ENCODE measurements at places on chromosomes 5 and 9.

GRCh38 chr9:134663753-134664415, 22.3 kb downstream of the COL5A1 start:
- DNase-seq, result no peak

DNA sequence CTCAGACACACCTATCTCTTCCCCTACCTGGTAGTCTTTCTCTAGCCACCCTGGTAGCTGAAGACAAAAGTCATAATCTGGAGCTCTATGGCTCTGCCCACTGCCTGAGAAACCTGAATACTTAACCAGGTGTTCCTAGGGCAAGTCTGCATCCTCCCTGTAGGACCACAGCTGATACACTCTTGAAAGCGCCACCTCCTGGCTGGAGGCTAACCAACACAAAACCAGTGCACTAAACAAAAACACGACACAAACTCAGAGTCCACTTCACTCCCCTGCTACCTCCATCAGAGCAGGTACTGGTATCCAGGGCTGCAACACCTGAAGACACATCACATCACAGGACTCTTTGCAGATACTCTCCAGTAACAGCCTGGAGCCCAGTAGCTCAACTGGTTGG, 84.6 kb upstream of the ANXA1 start:
- no peak for DNase-seq

DNA sequence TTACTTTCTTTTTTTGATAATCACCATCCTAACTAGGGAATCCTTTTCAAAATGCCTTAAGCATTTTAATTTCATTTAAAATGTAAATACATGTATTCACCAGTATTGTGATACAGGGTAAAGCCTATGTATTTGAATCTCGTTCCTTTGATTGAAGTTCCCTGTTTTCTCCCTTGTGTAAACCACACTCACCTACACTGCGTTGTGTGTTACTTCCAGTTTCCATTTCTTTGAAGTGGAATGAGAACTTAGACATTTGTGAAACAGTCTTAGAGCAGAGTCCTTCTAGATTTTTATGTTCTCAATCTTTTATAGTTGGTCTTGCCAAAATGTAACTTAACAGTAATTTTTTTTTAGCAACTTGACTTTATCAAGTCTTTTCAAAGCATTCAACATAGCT, 101.4 kb downstream of the ZNF462 start:
- peak; percentile 13 for DNase-seq

DNA sequence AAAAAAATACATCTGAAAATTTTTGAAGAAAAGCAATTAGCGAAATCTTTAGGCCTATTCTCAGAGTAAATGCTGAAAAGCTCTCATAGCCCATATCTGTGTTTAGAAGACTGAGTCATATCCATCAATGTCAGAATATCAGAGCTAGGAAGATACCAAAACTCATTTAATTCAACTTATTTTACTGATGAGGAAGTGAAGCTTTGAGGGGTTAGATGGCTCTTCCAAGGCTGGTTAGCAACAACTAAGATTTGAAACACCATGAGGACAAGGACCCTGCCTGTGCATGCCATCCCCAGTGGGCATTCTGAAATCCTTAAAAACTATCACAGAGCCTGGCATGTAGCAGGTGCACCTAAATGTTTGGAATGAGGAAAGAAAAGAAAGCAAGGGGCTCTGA, 2.5 kb downstream of the FREM1 start:
- DNase-seq, result no peak

DNA sequence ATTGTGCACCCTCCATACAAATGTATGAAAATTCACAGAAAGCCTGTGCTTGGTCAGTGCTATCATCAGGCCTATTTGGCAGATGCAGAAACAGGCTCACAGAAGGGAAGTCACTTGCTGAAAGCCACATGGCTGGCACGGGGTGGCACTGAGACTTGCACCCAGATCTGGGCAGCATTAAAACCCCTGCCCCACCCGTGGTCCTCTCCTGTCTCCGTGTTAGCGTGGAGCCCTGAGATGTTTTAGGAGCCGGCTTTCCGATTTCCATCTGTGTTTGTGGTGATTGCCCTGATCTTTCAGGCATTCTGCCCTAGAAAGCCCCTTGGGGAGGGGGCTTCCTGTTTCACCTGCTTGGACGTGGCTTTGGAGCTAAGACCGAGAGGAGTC, 102.2 kb upstream of the IER5L start:
- no peak for DNase-seq

DNA sequence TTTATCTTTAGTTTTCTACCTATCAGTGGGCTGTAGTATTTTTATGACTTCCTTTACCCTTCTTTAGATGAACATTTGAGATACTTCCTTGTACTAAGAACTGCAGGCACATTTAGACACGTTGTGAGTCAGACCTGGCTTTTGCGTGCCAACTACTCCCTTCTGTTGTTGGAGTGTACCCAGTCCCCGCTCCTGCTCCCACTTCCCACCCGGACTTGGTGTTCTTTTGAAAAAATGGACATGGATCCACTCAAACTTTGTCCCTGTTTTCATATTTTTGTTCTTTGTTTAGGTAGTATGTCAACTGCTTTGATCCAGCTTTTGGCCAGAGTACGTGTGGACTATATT, 60.7 kb downstream of the PARP8 start:
- no peak for DNase-seq
